ENCODE measurements at places on chromosomes 3 and 15. TPM values are rescaled to one million over a fixed set of nuclear protein-coding genes. Genes with fewer than 3 reads are reported as not detected.

The TEX9 gene
- 1.4 TPM for total RNA-seq

The SLC22A14 gene
- total RNA-seq = not detected

The TYRO3 gene
- 10.6 TPM for total RNA-seq

The HEMK1 gene
- total RNA-seq = 12.5 TPM

The GHSR gene
- not detected for total RNA-seq

The ZCWPW2 gene
- total RNA-seq = 0.56 TPM

The CPNE9 gene
- total RNA-seq = not detected

The IL17RB gene
- total RNA-seq = under 0.01 TPM

The NEO1 gene
- 16.3 TPM for total RNA-seq

The ZMYND10 gene
- 1.1 TPM for total RNA-seq

The RPL29 gene
- total RNA-seq = 1,798 TPM

Data from IMR-90 (cell line).